ENCODE measurements at places on chromosomes 16 and 17.
A peak's percentile ranks its signal among the peaks of the same experiment; 100 is the strongest.

DNA sequence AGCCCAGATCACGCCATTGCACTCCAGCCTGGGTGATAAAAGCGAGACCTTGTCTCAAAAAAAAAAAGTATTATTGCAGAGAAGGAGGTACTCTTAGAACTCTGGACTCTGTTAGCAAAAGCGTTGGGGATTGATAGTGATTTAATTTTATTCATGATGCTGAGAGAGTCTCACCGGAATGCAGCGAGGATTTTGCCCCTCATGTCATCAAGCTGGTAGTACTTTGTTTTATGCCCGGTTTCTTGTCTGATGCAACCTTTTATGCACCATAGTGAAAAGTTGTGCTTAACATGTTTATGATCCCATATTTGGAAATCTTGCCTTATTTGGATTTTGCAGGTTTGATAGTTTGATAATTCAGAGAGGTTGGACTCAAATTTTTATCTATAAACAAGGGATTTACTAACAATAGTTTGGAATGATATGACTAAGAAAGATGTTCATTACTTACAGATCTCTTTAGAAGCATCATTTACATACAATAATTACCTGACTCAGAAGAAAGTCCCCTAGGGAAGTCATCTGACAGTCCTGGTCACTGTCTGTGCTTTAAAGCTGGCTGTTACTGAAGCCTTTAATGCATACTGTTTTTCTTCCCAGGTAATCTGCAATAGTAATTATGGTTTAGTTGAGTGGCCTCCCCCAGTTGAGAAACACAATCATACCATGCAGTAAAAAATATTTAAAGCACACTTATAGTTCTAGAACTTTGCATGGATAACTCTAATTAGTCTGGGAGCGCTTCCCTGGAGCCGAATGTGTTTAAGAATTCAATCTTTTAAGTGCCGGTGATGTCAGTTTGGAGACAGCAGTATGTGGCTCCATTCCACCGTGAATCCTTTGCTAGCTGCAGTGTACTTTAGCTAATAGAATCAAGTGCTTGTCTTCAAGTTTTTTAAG, 120.9 kb downstream of the PRKCA start:
- H3K4me3 ChIP-seq: no peak overlapping the region
- no peak overlapping the region for H3K27ac ChIP-seq
- H3K27me3 ChIP-seq: no peaks in the 10 kb centered on the region
- peaks cover 17% of the 10 kb centered on the region for H3K4me1 ChIP-seq
- no peaks in the 10 kb centered on the region for H3K36me3 ChIP-seq
- no peak for DNase-seq

DNA sequence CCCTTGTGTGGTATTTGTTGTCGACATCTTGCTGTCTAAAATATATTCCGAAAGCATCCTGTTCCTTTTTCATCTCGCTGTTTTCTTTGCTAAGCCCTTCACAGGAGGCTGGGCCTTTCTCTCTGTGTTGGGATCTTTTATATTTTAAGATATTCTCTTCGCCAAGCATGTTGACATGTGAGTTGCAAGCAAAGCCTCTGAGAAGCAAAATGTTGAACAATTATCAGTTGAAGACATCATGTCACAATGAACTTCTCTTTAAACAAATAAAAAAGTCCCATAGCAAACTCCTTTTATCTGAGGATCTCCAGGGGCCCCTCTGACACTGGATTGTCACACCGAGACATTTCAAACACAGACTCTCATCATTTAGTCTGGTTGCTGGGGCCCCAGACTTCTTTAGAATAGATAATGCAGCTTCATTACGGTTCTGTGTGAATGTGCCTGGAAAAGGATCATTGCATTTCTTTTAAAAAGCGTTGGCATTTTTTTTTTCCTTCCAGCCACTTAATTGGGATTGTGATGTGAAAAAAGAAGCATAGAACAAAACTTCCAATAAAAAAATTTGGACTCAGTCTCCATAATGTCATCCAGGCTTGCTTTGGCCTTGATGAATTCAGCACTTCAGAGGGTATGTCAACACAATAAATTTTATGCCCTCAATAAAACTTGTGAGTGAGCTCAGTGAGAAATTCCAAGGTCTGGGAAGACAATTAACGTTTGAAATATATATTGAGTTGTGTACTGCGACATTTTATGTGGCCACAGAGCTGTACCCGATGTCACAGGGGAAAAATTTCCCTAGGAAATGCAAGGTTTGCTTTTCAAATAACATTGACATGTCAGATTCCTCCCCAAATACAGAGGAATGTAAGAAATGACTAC, 496.8 kb downstream of the XYLT1 start:
- DNase-seq: no peak
- no peaks in the 10 kb centered on the region for H3K4me1 ChIP-seq
- H3K36me3 ChIP-seq: no peaks in the 10 kb centered on the region
- no peaks in the 10 kb centered on the region for H3K27me3 ChIP-seq

DNA sequence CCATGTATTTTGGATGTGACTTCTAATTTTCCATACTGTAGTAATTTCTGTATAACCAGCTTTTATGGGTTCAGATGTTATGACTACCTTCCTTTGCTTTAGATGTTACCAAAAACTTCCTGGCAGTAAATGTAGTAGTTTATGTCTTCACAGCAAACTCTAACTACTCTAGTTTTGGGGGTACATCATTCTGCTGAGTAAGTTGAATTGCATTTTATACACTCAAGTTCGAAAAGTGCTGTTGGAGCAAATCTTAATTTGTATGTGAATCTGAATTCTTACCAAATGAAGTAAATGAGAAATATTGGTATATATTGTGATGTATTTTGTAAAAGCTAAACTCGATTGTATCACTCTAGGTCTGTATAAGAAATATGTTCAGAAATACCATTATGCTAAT, 728.3 kb upstream of the CDH8 start:
- no peak overlapping the region for H3K27ac ChIP-seq
- H3K4me3 ChIP-seq: no peak overlapping the region
- DNase-seq: no peak
- H3K4me1 ChIP-seq: no peaks in the 10 kb centered on the region

GRCh38 chr17:1002412-1002753, 5.5 kb downstream of the TIMM22 start:
- peaks cover 22% of the 10 kb centered on the region for H3K36me3 ChIP-seq
- H3K27ac ChIP-seq: no peak overlapping the region
- no peak for DNase-seq
- no peak overlapping the region for H3K4me3 ChIP-seq
- no peaks in the 10 kb centered on the region for H3K27me3 ChIP-seq

DNA sequence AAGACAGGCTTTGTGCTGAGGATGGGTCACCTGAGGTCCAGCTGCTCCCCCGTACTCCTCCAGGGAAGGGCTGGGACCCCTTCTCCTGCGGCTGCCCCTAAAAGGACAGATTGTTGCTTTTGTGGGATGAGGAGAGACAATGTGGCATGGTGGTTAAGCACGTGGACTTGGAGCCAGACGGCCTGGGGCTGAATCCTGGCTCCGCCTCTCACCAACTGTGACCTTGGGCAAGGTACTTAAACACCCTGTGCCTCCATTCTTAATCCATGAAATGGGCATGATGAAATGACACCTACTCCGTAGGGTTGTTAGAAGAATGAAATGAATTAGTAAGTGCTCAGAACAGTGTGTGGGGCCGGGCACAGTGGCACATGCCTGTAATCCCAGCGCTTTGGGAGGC, 39.6 kb upstream of the PLCG2 start:
- no peaks in the 10 kb centered on the region for H3K36me3 ChIP-seq
- no peak overlapping the region for H3K27ac ChIP-seq
- no peak for DNase-seq
- H3K27me3 ChIP-seq: no peaks in the 10 kb centered on the region

DNA sequence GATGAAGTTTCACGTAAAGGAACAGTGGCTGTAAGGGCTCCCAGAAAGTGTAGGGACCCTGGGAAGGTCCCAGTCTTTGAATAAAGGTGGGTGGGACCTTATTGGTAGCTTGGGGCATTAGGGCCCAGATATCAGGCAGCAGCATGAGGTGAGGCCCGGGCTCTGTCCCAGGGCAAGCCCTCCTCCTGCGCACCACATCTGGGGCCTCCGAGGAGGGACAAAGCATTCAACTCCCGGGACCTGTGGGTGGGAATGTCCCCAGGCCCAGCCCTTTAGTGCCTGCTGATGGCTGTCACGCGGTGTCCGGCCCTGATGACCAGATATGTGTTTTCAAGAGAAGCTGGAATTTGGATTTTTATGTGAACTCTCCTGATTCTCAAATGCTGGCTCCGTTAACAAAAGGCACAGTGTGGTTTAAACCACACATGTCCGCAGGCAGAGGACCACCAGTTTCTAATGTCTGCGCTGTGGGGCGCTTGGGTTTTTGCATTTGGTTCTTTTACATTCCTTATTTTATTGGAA, 30.4 kb downstream of the RAI1 start:
- H3K27ac ChIP-seq: peak overlapping the region; percentile 82
- no peak for DNase-seq
- H3K4me1 ChIP-seq: peaks cover 34% of the 10 kb centered on the region
- no peaks in the 10 kb centered on the region for H3K36me3 ChIP-seq
- no peaks in the 10 kb centered on the region for H3K27me3 ChIP-seq

DNA sequence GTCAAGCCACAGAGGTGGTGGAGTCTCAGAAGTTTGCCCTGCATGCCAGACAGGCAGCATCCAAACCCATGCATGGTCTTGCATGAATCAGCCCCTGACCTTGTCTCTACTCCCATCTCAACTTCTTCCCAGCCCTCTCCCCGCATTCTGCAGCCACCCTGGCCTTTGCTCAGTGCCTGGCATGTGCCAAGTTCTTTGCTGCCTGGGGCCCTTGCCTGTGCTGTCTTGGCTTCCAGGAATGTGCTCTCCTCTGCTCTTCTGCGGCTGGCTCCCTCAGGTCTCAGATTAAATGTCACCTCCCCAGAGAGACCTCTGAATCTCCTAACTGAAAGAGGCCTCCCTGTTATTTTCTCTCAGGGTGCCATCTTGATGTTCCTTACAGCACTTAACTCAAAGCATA, 17.6 kb downstream of the DRC3 start:
- peak; percentile 88 for DNase-seq
- H3K36me3 ChIP-seq: no peaks in the 10 kb centered on the region
- peak overlapping the region; percentile 94 for H3K27ac ChIP-seq
- H3K4me3 ChIP-seq: peak overlapping the region; percentile 0
- peaks cover 23% of the 10 kb centered on the region for H3K4me1 ChIP-seq

DNA sequence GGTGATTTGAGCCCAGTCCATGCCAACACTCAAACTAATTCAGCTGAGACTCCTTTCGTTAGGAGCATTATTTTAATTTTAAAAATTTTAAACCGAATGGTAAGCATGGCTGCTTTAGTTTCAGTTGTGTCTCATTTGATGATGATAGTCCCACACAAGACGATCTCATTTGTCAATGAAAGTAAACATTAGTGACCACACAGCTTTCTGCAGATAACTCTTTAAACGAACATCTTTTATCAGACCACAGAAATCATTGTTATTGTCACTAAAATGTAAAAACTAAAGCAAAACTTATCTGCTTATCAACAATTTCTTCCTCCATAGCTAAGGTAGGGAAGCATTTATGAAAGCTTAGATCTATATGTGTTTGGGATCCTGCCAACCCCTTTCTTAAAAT, 382.2 kb downstream of the ZFHX3 start:
- H3K4me3 ChIP-seq: peak overlapping the region; percentile 91
- peaks cover 4% of the 10 kb centered on the region for H3K4me1 ChIP-seq
- H3K27me3 ChIP-seq: no peaks in the 10 kb centered on the region
- no peak for DNase-seq
- H3K36me3 ChIP-seq: no peaks in the 10 kb centered on the region
- no peak overlapping the region for H3K27ac ChIP-seq

All from PC-3 (cell line).